Vagina (tissue), 2 donors: ENCODE measurements at places on chromosomes 1 and 21. TPM values are rescaled to one million over a fixed set of nuclear protein-coding genes. Genes with fewer than 3 reads are reported as not detected.

GRCh38 chr1:1121611-1122077 is 5.8 kb upstream of the C1orf159 start:
- H3K4me1 ChIP-seq, result peaks cover 16% of the 10 kb centered on the region
- no peak overlapping the region for H3K27ac ChIP-seq

Gene ANKRD34A
- total RNA-seq, result 1.7 TPM

GRCh38 chr1:229105109-229105508 is 165.8 kb upstream of the RAB4A start:
- no peaks in the 10 kb centered on the region for H3K27me3 ChIP-seq
- H3K36me3 ChIP-seq, result no peaks in the 10 kb centered on the region
- H3K4me1 ChIP-seq, result peaks cover 54% of the 10 kb centered on the region
- no peak overlapping the region for H3K27ac ChIP-seq

Gene RBP7
- total RNA-seq, result 36.3 TPM

DNA sequence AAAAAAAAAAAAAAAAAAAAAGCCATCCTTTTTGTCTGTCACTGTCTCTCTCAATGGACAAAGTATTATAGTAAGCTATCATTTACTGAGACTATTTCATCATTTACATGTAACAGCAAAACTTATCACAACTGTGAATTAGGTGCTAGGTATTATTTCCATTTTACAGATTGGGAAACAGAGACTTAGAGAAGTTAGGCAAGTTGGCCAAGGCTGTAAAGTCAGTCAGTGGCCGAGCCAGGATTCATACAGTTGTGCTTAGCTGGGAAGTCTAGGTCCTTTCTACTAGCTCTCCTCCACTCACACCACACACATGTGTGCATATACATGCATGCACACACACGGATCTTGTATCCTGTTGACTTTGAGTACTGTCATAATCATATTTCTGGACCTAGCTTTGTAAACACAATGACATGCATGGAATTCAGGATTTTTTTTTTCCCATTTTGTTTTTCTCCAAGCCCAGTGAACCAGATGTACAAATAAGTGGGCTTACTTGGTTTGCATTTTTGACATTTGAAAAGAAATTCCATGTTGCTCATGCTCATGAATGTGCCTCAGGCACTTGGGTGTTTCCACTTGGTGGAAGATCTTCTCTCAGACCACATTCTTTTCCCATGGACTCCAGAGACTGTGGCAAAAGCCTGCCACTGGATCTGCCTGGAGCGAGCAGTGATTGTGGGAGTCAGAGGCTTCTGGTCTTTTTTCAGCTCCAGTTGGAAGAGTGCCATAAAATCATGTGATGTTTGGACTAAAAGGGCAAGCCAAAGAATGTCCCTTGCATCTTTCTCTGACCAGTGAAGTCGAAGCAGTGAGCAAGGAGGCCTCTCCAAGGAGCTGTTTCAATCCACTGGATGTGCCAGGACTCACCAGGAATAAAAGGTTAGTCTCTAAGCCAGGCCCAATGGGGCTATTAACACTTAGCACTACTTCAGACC is 61.7 kb upstream of the DNAJC6 start:
- no peak for DNase-seq
- H3K36me3 ChIP-seq, result no peaks in the 10 kb centered on the region
- H3K27me3 ChIP-seq, result no peaks in the 10 kb centered on the region
- no peak overlapping the region for H3K27ac ChIP-seq

- peaks cover 72% of the 10 kb centered on the region for H3K4me1 ChIP-seq
- no peaks in the 10 kb centered on the region for H3K27me3 ChIP-seq
- no peaks in the 10 kb centered on the region for H3K36me3 ChIP-seq
- peak overlapping the region; percentile 63 for H3K27ac ChIP-seq
- no peak for DNase-seq
- H3K4me3 ChIP-seq, result peak overlapping the region; percentile 88
These were observed 3.0 kb downstream of the PRRC2C start for GRCh38 chr1:171488190-171488929.

Gene C1orf74
- total RNA-seq, result 2.0 TPM

DNA sequence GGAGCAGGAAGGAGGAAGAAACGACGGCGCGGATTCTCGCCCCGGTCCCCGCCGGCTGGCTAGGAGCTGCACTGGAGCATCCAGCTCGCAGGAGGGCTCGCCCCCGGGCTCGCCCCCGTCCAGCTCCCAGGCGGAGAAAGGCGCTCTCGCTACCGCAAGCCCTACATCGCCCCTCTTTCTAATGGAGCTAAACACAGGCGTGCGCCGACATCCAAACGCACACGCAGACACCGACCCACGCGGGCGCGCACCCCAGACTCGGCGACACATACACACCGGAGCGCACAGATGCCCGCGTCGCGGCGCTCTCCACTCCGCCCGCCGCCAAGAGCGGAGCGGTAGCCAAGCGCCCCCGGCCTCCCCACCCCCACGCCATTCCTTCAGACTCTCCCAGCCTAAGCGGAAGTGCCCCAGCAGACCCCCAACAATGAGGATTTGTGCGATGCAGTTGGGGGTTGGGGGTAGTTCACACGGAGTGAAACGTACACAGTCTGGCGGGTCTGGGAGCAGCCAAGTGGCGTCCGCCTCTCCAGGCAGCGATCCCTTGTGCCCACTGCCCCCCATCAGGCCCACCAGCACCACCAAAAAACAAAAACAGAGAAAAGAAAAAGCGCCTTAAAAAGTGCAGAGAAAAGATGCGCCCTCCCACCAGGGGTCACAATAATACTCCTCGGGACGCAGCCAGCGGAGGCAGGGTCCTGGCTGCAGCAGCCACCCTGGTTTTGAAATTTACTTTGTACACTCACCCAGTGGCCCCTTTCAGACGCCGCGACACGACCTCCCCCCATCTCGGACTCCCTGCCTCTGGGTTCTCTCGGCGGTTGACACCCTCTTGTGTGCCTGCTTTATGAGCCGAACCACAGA is 1.4 kb downstream of the DAB1 start:
- H3K27ac ChIP-seq, result no peak overlapping the region
- H3K4me1 ChIP-seq, result peaks cover 27% of the 10 kb centered on the region
- H3K36me3 ChIP-seq, result no peaks in the 10 kb centered on the region
- no peak for DNase-seq

DNA sequence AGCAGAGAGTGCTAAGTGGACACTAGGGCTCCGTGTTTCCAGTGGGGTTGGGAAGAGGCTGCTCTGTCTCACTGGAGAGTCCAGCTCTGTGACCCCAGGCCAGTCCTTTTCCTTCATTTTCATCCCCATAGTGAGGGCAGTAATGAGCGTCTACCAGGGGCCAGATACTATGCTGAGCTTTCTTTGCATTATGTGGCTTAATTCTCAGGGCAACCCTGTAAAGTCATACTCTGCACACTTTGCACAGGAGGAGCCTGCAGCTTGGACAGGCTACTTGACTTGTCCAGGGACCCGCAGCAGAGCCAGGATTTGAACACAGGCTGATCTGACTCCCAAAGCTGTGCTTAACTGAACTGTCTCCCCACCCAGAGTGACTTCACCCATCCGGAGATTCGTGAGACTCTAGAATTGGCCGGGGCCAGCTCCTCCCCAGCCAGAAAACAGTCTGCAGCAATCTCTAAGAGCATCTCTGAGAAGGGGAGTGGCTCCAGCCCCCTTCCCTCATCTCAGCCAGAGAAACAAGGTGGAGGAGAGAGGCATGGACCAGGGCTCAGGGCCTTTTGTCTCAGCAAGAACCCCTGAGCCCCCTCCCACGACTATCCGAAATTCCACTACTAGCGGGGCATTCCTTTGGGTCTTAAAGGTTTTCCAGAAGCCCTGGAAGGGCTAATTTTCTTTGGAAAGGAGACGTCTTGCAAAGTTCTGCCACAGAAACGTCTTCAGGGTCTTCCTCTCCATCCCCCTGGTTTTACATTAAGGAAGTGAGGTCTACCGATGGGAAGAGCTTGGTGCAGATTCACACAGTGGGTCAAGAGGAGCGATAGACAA is 866 bp upstream of the FNDC5 start:
- H3K4me1 ChIP-seq, result peaks cover 26% of the 10 kb centered on the region
- peak overlapping the region; percentile 38 for H3K4me3 ChIP-seq
- H3K27ac ChIP-seq, result no peak overlapping the region
- no peaks in the 10 kb centered on the region for H3K27me3 ChIP-seq
- no peaks in the 10 kb centered on the region for H3K36me3 ChIP-seq
- DNase-seq, result peak; percentile 49

- no peak overlapping the region for H3K27ac ChIP-seq
- H3K27me3 ChIP-seq, result no peaks in the 10 kb centered on the region
- H3K36me3 ChIP-seq, result no peaks in the 10 kb centered on the region
- no peak for DNase-seq
- peaks cover 8% of the 10 kb centered on the region for H3K4me1 ChIP-seq
These were observed 286.1 kb downstream of the KIF26B start for GRCh38 chr1:245440922-245441321.

DNA sequence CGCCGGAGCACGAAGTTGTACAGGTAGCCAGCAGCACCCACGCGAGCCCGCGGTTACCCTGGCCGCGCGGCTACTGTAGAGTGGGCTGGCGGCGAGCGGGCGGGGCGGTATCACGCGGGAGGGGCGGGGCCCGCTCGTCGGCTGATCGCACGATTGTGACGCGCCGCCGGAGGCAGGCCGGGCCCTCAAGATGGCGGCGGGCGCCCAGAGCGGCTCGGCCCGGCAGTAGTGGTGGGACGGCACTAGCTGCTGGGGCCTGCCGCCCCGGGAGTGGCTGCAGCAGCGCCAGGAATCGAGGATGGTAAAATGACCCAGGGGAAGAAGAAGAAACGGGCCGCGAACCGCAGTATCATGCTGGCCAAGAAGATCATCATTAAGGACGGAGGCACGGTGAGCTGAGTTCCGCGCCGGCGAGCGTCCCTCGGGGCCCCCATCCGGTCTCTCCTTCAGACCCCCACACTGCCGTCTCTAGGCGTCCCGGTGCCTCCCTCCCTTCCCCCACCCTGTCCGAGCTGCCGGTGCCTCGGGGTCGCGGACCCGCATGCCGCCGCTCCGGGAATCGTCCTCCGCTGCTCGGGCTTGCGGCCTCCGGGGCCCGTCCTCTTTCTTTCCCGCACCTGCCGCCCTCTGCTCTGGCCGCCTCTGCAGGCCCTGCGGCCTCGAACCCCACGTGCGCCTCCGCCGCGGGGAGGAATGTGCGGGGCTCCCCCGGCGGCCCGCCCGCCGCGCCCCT is 68.3 kb downstream of the SLC35A3 start:
- no peaks in the 10 kb centered on the region for H3K27me3 ChIP-seq
- no peaks in the 10 kb centered on the region for H3K36me3 ChIP-seq
- H3K27ac ChIP-seq, result peak overlapping the region; percentile 96
- peaks cover 36% of the 10 kb centered on the region for H3K4me1 ChIP-seq

Gene OPTC
- total RNA-seq, result not detected

Gene KCNAB2
- total RNA-seq, result 8.8 TPM

GRCh38 chr1:58850636-58851035 is 66.8 kb upstream of the JUN start:
- no peak overlapping the region for H3K27ac ChIP-seq
- H3K4me1 ChIP-seq, result peaks cover 18% of the 10 kb centered on the region
- H3K4me3 ChIP-seq, result no peak overlapping the region
- H3K36me3 ChIP-seq, result no peaks in the 10 kb centered on the region

DNA sequence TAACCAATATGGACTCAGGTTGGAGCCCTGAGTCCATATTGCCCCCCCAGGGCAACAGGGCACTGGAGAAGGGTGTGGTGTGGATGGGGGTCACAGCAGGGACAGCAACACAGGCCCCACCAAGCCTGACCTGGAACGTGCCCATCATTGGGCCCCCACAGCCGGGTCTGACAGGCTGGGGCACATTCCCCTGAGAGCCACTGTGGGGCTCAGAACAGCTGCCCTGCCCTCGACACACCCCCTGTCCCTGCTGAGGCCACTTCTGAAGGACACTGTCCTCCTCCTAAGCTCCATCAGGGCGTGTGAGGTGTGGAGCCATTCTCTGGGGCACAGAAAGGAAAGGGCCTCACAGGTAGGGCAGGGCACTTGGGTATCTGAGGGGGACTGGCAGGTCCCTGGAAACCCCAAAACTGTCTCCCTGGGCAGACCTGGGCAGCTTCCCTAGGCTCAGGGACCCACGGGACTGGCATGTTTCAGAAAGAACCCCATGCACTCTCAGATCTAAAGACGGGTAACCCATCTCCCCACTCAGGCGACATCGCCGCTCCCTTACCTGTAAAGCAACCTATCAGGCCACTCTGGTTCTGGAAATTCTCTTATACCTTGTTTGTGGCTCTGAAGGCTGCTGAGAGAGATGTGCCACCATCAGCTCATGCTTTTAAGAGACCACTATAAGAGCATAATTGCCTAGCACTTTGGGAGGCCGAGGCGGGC is 95.5 kb downstream of the DMRTB1 start:
- DNase-seq, result no peak
- H3K4me3 ChIP-seq, result no peak overlapping the region
- no peaks in the 10 kb centered on the region for H3K4me1 ChIP-seq
- no peak overlapping the region for H3K27ac ChIP-seq

DNA sequence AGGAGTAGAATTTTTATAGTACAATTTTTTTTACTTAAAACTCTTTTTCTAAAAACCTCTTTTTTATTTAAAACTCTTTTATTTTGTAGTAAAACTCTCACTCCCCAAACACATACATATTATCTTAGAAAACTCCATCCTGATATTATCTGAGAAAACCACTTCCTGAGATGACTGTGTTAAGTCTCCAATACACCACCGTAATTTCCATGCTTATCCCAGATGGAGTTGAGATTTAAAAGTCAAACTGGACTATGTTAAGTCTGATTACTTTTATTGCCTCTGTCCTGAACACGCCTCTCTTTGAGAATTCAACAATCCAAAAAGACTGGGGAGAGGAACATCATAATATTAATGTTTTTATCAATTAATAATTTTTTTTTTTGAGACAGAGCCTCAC is 3.7 kb downstream of the SEC16B start:
- H3K4me3 ChIP-seq, result no peak overlapping the region
- no peak overlapping the region for H3K27ac ChIP-seq
- H3K36me3 ChIP-seq, result peaks cover 22% of the 10 kb centered on the region
- H3K4me1 ChIP-seq, result no peaks in the 10 kb centered on the region

DNA sequence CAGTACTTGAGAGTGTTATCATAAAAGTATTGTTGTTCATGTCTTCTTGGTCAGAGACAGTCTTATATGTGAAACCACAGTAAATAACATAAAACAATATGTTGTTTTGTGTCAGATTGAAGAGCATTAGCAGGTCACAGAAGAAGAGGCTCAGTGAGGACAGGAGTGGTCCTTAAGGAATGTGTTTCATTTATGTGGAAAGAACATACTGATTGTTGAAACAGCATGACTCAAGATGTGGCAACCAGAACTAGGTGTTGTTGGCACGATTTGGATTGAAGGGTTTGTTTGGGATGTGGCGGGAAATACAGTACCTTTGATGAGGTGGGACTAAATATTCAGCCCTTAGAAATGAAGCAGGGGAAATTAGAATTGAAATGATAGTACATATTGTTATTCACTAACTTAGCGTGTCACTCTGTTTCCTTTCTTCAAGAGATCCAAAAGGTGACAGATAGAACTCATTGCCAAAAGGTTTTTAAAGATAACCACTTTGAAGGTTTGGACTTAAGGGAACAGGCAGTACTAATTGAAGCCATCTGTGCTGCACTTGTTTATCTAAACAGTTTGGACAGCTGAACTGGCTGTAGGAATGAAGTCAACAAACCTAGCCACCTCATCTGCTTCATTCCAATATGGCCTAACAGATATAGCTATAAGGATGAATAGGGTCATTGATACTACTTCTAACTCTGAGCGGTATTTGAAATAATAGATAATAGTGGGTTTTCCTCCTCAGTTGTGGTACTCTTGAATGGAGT is 14.4 kb downstream of the RALGPS2 start:
- no peak overlapping the region for H3K4me3 ChIP-seq
- no peaks in the 10 kb centered on the region for H3K36me3 ChIP-seq
- no peak overlapping the region for H3K27ac ChIP-seq
- H3K4me1 ChIP-seq, result no peaks in the 10 kb centered on the region

Gene RNPC3
- 21.6 TPM for total RNA-seq

Gene PTAFR
- 1.2 TPM for total RNA-seq
